ENCODE measurements at places on chromosomes 1 and 21.

GRCh38 chr1:12543740-12544154 is 74.3 kb downstream of the DHRS3 start:
- DNase-seq = no peak

GRCh38 chr1:119542492-119542946 is 35.5 kb downstream of the HSD3B1 start:
- no peak for DNase-seq

DNA sequence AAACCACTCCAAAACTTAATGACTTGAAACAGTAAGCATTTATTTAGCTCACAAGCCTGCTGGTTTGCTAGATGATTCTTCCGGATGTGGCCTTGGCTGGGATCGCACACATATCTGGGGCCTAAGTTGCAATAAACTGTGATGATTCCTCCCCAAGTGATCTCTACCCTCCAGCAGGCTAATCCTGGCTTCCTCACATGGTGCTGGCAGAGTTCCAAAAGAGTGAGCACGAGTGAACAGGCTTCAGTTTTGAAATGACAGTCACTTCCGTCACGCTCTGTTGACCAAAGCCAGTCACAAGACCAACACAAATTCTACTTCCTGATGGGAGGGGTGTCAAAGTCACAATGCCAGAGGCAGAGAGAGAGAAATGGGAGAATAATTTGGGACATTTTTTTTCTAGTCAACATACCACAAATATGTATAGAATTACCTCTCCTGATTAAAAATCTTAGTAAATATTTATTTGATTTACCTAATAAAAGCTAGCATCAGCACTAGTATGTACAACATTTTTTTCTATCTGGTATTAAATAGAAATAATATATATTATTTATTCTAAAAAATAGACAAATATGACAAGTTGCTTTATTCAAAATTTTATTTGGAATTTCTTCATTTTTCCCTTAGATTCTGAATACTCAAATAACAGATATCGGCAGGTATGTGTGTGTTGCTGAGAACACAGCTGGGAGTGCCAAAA is 292.7 kb downstream of the TPR start:
- DNase-seq = peak; percentile 95

GRCh38 chr1:22018583-22019559 is 17.4 kb downstream of the CELA3A start:
- DNase-seq = no peak

DNA sequence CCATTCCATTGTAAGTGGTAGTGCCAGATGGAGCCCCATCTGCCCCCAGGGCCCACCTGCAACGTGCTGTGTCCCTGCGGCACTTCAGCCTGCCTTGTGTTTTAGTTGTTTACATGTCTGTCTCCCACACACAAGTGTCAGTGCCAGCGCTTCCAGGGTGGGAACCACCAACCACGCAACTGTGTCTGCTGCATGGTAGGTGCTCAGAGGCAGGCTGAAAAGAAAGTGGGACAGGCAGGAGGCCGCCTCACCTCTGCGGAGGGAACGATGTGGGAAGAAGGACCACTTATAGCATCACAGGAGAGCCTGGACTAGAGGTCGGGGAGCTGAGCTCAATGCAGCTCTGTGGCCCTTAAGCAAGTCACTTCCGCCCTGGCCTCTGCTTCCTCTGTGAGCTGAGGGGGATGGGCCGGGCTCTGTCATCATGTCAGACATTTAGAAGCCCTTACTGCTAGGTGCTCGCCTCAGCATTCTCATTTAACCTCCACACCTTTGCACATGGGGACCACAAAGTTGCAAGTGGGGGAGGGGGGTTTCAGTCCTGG is 17.9 kb downstream of the SLC9A1 start:
- DNase-seq = no peak

- no peak for DNase-seq
Measured at GRCh38 chr1:17891205-17892110, 136.3 kb downstream of the ACTL8 start.

DNA sequence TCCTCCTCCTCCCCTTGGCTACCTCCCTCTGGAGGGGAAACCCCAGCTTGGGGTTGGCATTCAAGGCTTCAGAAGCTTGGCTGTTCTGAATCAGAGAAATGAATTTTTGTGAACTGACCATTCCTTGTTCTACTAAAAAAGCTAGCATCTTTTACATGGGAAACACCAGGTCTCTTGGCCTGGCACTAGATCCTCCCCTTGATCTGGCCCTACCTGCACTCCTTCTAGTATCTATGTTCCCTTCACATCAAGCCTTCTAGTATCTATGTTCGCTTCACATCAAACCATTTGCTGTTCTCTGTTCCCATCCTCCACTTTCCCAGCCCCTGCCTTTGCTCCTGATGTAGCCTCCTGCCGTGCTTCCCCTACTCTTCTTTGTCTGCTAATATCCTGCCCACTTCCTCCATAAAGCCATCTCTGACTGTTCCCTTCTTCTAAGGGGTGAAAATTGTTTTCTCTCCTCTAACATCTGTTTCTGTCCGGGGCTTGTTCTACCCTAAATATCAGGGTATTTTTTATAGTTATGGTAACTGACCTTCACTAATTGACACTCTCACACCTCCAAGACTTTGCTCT is 25.8 kb downstream of the FAM151A start:
- DNase-seq = no peak

DNA sequence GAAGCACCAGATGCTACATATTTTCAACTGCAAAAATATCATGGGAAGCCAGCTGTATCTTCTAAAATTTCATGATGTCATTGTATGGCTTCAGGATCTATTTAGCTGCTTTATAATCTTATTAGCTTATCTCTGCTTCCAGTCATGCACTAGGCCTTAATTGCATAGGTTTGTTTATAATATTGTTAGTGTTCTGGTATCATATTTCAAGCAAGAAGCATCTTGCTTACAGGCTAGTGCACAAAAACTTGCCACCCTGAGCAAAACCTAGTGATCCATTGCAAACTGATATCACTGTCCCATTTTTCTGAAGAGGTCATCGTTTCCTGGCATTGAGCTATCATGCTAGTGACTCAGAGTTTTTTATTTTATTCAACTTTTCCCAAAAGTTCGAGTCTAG is 15.7 kb upstream of the NRIP1 start:
- DNase-seq = no peak

DNA sequence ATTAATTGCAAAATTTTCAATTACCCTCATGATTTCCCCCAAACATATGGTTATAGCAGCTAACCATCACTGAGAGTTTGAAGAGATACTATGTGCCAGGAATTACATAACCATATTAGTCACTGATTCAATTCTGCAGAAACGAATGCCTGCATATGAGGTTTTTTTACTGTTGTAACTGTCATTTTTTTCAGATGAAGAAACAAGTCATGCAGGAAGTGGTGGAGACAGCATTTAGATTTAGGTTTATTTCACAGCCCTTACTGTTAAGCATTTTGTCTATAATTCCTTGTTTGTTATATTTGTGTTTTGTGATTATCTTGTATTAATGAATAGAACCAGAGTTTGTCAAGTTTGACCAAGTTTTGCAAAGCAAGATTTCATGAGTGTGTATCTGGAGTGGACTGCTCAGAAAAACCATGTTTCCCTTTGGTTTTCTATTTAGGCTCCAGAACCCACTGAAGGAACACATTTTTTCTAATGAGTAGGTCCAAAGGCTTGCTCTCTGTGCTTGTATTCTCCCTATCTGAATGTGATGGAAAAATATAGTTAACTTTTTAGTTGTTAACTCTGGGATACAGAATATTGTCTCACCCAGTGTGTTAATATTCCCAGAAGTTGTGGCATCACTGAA is 308.5 kb upstream of the ADAMTS5 start:
- no peak for DNase-seq

GRCh38 chr1:218587900-218588299 is 242.8 kb downstream of the TGFB2 start:
- DNase-seq = no peak

GRCh38 chr1:162040657-162041056 is 17.0 kb upstream of the OLFML2B start:
- DNase-seq = no peak
